NB4 (cell line): ENCODE measurements at places on chromosomes 3 and 15.

GRCh38 chr3:101824702-101825101, 24.6 kb upstream of the NFKBIZ start:
- DNase-seq = no peak

GRCh38 chr3:9013782-9014563, 50.7 kb upstream of the RAD18 start:
- DNase-seq = no peak

DNA sequence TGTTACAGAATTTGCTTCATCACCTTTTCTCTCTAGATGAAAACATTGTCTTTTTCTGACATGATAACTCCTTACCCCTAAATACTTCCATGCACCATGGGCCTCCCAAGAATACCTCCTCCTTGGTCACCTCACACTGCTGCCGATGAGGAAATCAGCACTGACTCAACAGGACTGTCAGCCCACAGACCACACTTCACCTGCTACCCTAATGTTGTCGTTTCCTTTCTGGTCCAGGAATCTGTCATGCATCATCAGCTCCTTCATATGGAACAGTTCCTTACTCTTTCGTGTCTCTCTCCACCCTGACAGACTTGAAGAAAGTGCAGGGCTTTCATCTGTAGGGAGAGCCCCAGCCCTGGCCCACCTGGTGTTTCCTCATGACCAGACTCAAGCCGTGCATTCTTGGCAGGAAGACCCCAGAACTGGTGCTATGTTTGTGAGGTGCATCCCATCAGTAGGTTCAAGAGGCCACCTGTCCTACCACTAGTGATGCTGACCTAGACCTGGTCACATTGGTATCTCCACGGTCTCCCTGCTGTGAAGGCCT, 41.1 kb upstream of the PLXNA1 start:
- peak; percentile 26 for DNase-seq

GRCh38 chr3:126621627-126622345, 33.1 kb downstream of the TXNRD3 start:
- DNase-seq = no peak

- no peak for DNase-seq
Observed at GRCh38 chr3:114437897-114438296, 144.1 kb downstream of the TIGIT start.

DNA sequence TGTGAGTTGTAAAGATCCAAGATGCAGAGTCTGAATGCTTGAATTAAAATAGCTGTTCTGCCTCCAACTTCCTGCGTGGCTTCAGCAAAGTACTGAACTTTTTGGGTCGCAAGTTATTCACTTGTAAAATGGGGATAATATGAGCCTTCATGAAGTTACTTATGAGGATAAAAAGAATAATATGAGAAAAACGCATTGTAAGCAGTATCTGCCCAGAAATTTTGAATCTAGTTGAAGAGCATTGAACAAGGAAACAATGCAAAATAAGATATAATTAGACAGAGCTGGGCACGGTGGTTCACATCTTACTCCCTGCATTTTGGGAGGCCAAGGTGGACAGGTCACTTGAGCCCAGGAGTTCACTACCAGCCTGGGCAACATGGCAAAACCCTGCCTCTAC, 37.8 kb downstream of the AQP9 start:
- no peak for DNase-seq
